ENCODE measurements at places on chromosomes 5 and 9.

DNA sequence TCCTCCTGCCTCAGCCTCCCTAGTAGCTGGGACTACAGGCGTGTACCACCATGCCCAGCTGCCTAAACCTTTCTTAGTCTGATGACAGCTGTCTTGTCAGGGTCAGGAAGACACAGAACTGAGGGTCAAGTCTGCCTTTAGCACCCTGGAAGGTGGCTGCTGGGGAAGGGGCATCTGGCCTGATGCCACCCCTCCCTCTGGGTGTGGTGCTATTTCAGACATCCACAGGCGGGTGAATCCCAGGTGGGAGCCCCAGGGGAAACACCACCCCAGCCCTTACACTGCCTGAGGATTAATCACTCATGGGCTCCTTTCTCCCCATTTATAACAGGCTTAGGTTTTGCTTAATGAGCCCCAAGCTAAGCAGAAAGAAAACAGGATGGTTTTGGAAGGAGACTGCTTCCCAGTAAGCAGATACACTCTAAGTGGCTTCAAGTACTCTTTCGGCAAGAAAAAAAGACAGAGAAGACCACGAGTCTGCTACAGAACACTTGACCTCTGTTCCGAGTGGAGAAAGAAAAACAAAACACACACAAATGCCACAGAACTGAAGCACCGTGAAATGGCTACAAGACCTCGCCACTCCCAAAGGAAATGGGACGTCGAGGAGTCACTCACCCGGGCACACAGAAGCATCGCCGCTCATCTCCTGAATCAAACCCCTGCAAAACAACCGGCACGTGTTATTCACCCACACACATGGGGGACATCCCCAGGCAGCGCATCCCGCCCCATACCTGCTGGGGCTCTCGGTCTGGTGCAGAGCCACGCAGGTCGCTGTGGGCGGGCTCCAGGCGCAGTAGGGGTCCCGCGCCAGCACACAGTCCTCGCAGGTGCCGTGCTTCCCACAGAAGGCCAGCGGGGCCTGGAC is 62.4 kb downstream of the SECISBP2 start:
- no peak for DNase-seq

DNA sequence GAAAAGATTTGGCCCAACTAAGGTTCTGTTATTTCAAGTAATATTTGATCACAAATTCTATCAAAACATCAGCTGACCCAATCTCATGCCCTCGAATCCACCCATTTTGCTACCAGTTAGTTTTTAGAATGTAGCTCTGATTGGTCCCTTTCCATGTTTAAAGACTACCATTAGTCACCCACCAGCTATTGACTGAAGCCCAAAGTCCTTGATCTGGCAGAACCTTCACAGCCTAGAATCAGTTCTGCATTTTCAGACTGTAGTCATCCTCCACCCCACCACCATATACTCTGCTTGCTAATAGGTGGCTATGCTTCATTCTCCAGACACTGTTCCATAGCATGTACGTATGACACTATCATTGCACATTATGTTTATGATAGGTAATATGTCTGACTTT is 182.2 kb upstream of the TARS1 start:
- DNase-seq: no peak

- DNase-seq: no peak
Measured at GRCh38 chr5:134148316-134148715, 28.4 kb downstream of the SKP1 start.

DNA sequence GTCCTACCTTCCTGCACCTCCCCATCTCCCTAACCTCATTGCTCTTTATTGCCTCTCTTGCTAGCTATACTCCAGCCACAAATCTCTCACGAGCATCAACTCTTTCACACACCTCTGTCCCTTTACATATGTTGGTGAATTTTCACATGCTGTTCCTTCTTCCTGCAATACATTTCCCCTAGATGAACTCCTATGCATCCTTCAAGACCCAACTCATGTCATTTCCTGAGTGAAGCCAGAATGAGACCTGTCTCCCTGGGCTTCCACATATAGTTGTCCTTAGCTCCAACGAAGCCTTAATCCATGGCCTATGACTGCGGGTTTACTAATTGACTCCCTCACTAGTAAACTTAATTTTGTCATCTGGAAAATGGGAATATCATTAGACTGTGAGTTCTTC is 297.3 kb upstream of the PANK3 start:
- DNase-seq: no peak

DNA sequence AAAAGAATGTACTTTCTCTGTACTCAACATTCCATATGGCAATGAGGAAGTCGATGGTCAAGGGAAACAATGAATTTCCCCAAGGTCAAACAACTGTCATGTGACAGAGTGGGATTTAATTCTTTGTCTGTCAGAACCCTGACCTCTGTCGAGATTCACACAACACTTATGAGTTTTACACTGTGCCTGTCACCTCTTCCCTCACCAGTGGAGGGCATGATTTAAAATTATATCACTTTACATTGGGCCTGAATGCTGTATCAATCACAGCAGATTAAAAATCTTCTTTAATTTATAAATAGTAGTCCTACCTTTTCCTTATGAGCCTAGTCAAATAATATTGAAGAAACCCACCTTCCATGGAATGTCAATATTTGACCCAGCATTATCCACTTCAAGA is 276.7 kb downstream of the CDH10 start:
- no peak for DNase-seq
